NCI-H524 (cell line): ENCODE measurements at places on chromosomes 1 and 21.

DNA sequence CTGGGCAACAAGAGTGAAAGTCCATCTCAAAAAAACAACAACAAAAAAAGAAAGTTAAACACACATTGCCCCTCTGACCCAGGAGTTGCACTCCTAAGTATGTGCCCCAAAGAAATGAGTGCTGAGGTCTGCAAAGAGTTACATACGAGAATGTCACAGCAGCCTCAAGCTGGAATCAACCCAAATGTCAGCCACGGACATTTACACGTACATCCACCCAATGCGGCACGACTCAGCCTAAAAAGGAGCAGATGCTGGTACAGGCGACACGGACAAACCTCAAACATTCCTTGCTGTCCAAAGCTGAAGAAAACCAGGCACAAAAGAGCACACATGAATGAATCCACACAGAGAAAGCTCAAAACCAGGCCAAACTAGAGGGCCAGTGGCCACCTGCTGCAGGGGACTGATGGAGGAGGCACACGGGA lies 46.8 kb upstream of the ECE1 start:
- DNase-seq, result no peak

GRCh38 chr1:246587606-246588005 lies 21.4 kb downstream of the CNST start:
- DNase-seq, result no peak

- DNase-seq, result no peak
Observed at GRCh38 chr1:100891380-100891779, 3.3 kb downstream of the EXTL2 start.

DNA sequence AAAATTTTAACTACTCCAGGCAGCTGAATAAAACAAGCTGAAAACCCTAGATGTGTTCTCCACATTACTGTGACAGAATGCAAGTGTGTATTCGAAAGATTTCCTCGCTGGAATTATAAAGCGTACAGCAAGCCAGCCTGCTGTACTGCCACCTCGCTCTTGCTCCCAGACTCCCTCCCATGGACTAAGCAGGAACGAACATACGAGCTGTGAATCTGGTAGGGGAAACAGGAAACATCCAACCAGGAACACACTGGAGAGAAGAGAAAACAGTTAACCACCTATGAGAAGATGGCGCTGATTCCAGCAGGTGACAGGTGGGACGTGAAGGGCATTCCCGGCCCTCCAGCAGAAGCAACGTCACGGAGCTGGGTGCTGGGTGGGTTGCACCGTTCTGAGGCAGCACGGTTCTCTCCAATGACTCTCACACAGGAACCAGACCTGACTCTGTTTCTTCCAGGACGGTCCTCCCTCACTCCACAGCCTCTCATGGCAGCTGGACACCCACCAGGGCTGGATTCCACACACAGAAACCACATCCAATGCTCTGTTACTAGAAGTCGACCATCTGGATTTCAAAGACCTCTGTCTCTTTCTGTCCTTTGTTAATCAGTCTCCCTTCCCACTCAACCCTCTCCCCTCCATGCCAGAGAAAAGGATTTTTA lies 219.2 kb downstream of the RERE start:
- DNase-seq, result no peak

DNA sequence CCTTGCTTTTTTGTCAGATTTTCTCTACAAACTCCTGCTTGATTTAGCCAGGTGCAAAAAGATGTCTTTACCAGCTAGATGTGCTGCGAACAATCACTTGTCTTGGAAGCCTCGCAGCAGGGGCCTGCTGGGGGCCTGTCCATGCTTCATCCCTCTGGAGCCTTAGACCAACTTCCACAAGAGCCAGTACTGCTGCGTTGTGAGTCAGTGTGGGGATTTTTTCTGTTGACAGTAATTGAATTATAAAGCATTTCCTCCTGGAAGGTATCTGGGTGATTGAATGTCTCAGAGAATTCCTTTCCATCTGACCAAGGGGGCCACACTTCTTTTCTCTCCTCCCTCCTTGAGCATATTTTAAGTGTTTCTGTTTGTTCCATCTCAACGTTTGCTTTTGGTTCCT lies 40.4 kb upstream of the LDLRAP1 start:
- no peak for DNase-seq
